ENCODE measurements at places on chromosomes 5 and 9.

- no peak for DNase-seq
These were observed 41.4 kb upstream of the FAT2 start for GRCh38 chr5:151632524-151632923.

DNA sequence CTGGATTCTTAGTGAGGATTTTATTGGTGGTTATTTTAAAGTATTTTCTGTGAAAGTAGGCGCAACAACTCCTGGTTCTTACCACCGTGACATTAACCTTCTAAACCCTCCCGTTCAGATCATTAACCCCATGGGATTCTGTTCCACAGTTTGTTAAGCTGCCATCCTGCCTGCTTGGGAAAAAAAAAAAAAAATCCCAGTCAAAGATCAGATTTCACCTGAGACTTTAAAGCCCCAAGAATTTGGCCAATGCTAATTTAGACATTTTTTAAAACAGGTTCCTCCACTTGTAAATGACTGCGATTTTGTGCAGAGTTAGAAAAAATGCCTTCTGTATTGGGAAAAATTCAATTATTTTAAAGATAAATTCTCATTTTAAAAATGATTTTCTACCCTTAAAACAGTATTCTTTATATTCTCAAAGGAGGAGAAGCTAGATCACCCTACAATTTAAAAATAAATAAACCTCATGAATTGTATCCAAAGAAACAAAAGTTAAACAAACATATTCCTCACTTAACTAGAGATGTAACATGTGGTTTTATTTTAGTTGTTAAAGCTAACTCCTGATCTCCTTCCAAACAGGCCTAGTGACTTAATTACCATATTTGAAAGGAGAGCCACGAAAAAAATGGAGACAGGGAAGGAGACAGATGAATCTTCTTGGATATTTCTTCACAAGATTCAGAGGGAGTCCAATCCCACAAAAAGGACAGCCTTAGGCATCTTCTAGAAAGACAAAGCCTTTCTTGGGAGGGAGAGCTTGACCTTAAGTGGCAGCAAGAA lies 93.1 kb upstream of the IFNK start:
- no peak for DNase-seq

DNA sequence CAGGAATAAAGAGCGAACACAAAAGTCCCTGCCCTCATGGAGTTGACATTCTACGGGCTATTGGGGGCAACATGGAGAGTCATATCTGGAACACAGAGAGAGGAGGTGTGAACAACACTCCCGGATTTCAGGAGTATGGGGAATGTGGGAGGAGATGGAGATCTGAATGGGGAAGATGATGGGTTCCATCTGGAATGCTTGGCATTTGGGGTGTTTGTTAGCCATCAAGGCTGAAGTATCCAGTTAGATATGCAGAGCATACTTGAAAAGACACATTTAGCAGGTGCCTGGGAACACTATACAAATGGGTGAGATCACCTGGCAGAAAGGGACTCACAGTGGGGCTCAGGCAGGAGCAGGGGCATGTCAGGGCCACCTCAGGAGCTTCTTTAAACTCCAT lies 61.1 kb downstream of the EGFLAM start:
- DNase-seq: peak; percentile 1

- DNase-seq: no peak
These were observed 16.0 kb downstream of the ANKRD33B start for GRCh38 chr5:10579536-10580521.

GRCh38 chr5:68067291-68067690 lies 148.3 kb upstream of the PIK3R1 start:
- peak; percentile 25 for DNase-seq

- peak; percentile 45 for DNase-seq
These were observed 88.4 kb upstream of the RGS7BP start for GRCh38 chr5:64417390-64417789.

DNA sequence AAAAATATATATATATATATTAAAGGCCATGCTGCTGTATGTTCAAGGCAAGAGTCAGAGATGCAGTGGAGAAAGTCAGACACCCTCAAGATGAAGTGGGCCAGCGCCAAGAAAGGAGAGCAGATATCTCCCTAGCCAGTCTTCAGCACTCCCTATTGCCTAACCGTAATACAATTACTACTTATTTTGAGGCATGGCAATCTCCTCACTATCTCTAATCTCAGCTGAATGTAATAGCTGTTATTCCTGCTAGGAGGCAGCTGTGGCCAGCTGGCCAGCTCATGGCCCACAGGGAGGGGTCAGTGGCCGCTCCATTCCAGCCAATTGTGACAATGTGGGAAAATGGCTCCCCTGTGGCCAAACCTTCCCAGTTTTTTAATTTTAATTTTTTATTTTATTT lies 87.5 kb upstream of the FBXW11 start:
- no peak for DNase-seq
